ENCODE measurements at places on chromosomes 1 and 21.

GRCh38 chr1:150162862-150163706 lies 13.4 kb downstream of the PLEKHO1 start:
- peak; percentile 92 for DNase-seq

GRCh38 chr1:7432102-7432899 lies 338.8 kb upstream of the VAMP3 start:
- DNase-seq: no peak

DNA sequence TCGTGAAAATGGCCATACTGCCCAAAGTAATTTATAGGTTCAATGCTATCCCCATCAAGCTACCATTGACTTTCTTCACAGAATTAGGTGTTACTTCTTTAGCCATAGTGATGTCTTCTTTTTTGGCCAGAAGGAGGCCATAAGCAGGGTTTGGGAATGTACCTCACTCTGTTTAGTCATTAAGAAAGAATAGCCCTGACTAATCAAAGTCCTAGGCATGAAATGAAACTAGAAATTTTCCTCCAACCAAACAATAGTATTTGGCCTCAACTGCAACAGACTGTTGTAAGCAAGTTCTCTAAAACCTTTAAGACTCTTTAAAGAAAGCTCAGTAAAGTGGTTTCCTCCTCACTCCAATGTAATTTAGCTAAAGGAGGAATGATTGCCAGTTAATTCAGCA lies 163.9 kb downstream of the AKT3 start:
- DNase-seq: peak; percentile 1

- no peak for DNase-seq
Measured at GRCh38 chr1:112806090-112806642, 91.0 kb upstream of the PPM1J start.

DNA sequence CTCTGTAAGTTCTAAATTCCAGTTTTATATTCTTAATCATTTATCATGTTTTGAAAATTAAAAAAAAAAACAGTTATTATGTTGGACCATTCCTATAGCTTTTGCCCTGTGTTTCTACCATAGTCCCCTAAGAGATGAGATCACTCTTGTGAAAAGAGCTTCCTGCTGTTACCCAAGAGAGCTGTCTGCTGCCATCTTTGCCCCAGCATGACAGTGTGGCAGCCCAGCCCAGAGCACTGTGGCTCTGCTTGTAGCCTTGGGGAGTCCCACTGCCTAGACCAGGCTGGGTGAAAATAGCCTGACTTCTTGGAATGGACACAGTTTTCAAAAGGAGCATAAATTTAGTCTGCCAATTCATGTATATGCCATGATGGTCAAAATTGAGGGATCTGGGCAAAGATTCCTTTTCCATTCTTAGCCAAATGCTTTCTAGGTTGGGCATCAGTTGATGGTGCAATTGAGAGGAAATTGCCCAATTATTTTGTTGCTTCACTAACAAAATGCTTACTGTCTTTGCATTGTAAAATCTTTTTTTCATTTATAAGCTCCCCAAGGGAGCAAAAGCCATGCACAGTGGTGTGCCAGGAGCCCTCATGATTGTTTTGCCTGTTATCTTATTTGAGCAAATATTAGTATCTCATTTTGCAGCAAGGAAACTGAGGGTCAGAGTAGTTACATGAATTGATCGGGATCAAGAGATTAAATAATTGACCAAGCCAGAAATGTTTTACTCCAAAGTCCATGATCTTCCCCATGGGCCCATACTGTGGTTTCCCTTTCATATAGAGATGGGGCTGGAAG lies 72.8 kb downstream of the ETS2 start:
- peak; percentile 67 for DNase-seq

DNA sequence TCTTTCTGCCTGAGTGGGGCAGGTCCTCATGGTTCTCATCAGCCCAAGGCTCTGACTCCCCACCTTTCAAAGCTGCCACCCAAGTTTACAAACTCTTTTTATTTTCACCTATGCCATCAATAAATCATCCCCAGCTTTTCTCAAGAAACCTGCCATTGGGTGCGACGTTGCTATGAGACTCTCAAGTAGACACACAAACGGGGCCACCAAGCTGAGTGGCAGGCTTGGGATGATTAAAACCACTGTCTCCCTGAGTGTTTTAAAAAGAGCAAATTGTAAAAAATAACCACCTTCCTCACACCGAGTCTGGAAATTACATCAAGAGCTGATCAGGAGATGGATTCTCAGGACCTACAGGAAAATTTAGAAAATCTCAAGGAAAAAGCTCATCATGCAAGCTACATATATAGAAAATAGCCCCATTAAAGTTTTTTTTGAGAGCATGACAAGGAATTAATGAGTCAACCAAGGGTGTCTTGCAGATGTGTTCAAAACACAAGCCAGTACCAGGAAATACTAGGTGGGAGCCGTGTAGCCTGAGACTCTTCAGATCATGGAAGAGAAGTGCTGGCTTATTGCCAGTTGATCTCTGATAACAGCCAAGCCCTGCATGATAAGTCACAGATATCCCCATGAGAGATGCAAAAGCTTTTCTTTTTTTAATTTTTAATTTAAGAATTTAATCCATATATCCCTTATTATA lies 158.4 kb upstream of the BACE2 start:
- DNase-seq: no peak

GRCh38 chr21:15831497-15831896 lies 101.7 kb downstream of the USP25 start:
- DNase-seq: no peak

Data from MV-4-11 (cell line).